ENCODE measurements at places on chromosomes 2 and 18.

- no peak for DNase-seq
Measured at GRCh38 chr2:96315005-96315399, 9.7 kb upstream of the SNRNP200 start.

DNA sequence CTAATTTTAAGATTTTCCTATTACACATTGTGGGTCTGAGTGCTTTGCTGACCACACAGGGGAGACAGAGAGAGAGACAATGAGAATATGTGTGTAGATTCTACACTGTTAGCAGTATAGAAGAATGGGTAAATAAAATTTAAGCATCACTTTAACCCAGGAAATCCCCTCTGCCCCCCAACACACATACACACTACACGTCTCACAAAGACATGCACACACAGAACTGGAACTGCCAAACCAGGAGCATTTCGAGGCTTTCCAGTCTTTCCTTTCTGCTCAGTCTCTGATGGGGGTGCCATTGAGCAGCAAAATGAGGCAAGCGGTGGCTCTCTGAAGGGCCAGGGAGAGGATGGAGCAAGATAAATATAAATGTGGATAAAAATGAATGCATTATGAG is 2.5 kb downstream of the MERTK start:
- DNase-seq, result no peak

GRCh38 chr2:107772353-107772752 is 54.3 kb upstream of the RGPD4 start:
- no peak for DNase-seq

DNA sequence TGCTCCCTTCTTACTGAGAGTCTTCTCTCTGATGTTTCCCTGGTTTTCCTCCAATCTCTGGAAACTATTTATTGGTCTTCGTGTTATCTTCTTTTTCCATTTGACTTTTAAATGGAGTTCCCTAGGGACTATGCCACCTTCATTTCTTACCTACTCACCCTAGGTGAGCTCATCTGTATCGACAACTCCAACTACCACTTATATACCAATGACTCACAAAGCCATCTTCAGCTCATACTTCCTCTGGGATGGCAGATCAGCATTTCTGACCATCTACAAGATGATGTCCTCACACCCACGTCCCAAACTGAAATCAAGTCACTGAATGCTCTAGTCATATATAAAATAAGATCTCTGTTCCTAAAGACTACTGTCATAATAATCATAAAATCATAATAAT is 40.6 kb downstream of the CFAP210 start:
- no peak for DNase-seq

GRCh38 chr18:28637897-28638296 is 461.0 kb upstream of the CDH2 start:
- DNase-seq, result no peak

DNA sequence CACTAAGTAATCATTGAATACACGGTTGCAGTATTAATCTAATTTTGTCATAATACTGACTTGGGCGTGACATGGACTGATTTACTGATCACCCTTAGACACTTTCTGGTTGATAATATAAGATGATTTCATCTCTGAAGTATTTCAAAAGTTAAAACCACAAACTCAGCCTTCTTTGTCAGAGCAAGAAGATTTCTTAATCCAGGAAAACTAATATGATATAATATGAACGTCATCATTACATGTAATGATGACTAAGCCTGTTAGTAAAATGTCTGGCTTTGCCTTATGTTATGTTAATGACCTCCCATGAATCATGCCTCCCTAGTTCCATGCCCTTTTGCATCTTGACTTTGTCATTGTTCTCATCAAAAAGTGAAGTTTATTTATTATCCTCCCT is 1325.0 kb upstream of the CDH2 start:
- DNase-seq, result no peak

DNA sequence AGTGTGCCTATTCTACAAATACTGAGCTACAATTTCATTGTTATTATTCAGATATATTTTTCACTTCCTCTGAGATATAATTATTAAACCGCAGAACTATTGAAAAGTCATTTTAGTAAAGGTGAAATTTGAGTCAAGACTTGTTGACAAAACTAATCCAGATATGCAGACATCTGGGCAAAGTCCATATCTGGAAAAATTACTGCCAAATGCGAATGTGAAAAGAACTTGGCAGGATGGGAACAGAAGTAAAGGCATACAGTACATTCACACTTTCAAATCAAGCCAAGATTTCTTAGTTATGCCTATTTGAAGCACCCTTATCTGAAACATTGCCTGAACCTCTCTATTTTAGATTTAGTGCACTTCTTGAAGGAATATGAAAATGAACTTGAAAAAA is 923.6 kb downstream of the CCDC85A start:
- no peak for DNase-seq

GRCh38 chr2:181679544-181679979 is 755 bp downstream of the NEUROD1 start:
- DNase-seq, result no peak

- DNase-seq, result no peak
Measured at GRCh38 chr2:45962177-45962921, 310.9 kb downstream of the PRKCE start.

DNA sequence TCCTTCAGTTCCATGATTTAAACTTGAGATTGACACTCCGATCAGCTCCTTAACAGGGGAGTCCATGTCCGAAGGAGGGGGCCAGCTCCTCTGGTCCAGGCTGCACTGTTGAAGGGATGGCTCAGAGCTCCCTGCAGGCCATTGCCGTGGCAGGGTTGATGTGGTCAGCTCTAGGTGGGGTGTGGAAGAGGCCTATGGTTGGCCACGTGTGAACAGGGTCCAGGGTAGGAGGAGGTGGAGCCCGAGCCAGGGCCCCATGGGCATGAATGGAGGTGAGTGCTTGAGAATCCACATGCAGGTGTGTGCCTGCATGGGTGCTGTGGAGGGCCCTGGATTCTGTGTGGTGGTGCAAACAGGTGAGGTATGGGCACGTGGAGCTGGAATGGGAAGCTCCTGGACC is 1.1 kb downstream of the SPEG start:
- no peak for DNase-seq

DNA sequence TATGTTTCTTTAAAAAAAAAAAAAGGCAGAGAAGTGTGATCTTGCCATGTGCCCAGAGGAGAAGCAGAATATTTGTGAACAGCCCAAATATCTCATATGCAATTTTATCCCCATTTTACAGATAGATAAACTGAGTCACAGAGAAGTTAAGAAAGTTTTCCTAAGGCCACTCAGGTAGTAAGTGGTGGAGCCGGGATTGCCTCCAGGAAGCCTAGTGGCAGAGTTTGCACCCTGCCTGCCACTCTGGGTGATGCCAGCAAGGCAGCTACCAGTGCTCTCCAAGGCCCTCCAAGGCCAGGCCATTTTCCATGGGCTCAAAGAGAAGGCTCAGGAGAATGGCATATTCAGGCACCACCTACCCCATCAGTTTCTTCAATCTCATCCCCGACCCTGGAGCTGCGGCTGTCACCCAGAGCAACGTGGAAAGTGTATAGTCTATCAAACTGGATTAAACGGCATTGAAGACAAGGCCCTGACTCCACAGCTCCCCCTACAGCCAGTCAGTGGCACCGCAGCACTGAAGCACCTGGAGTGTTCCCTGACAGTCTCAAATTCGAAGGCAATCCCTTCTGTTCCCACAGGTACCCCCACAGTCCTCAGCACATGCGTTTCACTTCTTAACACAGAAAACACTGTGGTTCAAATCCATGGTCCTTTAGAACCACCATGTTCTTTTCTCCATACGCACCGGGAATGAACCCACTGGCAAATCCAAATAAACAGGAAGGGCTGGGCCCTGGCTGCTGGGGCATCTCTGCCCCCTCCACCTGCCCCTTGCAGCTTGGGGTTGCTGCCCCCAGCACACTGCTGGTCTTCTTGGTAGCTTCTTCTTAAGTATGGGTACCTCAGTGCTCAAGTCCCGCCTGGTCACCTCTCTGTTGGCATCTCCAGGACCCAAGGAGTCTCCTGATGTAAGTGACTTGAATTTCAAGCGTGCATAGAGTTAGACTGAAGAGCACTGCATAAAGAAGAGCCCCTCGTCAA is 175.3 kb downstream of the INHBB start:
- no peak for DNase-seq

- DNase-seq, result no peak
Measured at GRCh38 chr2:66874411-66874810, 439.5 kb downstream of the MEIS1 start.

DNA sequence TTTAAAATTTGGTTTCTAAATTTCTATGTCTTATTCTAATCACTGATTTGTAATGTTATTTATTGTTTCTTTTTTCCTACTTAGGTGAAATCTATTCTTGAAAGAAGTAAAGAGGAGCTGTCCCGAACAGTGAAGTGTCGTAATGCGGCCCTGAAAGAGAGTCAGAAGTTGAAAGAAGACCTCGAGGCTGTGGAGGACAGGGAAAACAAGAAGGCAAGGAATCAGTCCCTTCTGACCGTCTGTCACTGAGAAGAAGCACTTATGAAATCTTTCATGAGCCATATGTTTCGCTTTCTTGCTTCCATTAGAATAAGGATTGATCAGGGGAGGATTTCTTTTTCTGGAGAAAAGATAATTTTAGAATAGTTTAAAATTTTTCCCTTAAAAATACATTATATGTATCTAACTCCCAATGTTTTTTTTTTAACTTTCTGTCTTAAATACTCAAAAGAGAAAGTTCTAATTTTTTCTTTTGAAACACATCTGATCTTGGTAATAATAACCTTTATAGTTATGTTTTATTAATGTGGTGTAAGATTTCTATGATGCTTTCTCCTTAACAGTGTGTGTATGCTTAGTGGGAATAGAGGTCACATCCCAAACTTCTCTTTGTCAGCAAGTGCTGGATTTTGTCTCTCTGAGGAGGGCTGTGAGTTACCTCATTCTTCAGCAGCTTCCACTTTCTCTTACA is 79.0 kb downstream of the CCDC150 start:
- DNase-seq, result no peak

DNA sequence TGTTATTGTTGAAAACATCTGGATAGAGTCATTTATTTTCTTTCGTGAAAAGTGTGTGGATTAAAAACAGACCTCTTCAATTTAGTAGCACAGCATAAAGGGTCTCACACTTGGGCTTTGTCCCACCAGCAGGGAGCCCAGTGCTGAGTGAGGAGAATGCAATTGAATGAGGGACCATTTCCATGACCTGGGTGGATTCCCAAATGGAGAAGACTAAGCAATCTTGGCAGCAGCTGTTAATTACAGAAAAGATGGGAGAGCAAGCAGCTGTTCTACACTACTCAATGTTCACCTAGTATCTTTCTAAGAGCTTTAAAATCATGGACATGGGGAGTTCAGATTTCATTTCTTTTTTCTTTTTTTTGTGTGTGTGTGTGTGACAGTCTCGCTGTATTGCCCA is 121.8 kb upstream of the FN1 start:
- no peak for DNase-seq
